Right ventricle myocardium inferior (tissue), 1 donor: ENCODE measurements at places on chromosomes 7 and 10. TPM values are rescaled to one million over a fixed set of nuclear protein-coding genes. Genes with fewer than 3 reads are reported as not detected.

DNA sequence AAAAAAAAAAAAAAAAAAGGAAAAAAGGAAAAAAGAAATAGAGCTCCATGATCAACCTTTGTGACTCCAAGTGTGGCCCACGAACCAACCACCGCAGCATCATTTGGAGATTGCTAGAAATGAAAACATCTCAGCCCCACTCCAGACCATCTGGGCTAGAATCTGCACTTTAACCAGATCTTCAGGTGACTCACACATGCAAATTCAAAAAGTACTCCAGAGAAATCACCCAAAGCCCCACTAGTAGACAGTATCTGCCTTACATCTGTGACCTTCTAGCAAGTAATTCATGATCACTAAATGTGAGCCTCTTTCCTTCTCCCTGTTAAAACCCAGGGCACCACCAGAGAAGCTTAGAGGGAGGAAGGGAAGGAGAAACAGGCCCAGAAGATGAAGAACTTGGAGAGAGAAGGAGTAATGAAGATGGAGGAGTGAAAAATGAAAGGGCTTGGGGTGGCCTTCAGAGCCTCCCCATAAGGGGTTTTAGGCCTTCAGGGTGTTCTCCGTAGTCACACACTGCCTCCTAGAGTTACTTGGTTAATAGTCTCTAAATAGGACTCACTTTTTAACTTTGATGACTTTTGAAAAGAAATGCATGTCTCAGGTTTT is 94.0 kb downstream of the SLC37A3 start:
- DNase-seq, result no peak

Gene OPALIN
- not detected for total RNA-seq

DNA sequence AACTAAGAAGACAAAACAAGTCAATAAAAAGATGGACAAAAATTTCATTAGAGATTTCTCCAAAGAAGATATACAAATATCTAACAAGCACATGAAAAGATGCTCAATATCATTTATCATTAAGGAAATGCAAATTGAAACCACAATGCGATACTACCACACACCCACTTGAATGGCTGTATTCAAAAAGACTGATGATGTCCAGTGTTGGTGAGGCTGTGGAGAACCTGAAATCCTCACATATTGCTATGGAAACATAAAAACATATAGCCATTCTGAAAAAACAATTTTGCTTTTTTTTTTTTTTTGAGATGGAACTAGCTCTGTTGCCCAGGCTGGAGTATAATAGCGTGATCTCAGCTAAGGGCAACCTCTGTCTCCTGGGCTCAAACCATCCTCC is 124.1 kb upstream of the LAMB4 start:
- no peak for DNase-seq

DNA sequence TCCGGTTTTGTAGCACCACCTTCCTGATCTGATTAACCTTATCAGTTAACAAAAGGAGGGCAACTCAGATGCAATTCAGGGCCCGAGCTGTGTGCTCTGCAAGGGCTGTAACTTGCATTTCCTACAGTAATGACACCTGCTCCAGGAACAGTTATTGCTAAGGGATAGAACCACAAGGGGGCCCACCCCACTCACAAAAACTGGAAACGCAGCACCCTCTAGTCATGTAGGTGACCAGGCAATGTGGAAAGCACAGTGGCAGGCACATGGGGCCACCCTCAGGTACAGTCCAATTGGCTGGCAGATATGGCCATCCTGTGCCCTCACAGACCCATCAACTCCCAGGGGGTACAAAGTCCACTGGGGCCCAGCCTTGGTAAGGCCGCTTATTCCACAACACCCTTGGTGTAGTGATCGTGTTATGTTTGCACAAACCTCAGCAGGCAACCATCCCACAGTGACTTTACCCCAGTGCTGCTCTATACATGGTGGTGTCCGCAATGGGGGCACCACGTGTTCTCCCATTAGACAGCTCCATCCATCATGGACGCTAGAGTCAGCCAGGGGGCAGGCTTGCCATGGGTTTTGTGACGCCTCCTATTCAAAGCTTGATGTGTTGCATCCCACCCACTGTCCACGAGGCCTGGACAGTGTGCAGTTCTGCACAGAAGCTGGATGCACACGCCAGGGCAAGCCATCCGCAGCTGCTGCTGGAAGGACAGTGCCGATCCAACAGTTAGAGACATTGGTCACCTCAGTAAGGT is 9.4 kb downstream of the RNF133 start:
- no peak for DNase-seq

- DNase-seq, result no peak
These were observed 42.1 kb upstream of the ANAPC16 start for GRCh38 chr10:72173619-72174296.

Gene ITGA8
- total RNA-seq, result 1.7 TPM

DNA sequence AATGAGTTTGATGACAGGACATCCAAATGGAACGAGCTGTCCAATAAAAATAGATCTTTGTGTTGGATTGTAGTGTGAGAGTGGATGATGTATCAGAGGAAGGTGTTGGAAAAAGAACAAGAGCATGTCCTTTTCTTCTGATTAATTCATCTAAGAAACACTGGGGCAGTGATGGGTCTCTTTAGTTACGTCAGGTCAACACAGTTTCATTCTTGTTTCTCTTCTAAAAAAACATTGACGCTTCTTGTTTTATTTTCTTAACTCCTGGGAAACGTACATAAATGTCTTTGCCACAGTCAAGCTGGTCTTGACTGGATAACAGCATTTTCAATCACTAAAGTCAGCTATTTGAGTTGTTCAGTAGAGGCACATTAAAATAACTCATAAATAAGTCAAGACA is 67.0 kb downstream of the PPP1R9A start:
- no peak for DNase-seq

Gene COL28A1
- 5.6 TPM for total RNA-seq

DNA sequence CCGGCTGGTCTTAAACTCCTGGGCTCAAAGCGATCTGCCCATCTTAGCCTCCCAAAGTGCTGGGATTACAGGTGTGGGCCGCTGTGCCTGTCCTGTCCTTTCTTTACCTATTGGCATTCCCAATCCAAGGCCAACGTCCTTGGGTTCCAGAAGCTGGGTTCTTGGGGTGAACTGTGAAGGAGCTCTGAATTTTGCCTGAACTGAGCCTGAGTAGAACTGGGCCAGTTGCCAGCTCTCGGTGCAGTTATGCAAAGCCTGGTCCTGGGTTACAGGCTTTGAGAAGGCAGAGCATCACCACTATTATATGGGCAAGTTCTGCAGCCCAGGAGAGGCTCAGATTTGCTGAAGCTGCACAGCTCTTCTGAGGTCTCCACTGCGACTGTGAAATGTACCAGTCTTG is 24.6 kb upstream of the SH2D4B start:
- peak; percentile 39 for DNase-seq

DNA sequence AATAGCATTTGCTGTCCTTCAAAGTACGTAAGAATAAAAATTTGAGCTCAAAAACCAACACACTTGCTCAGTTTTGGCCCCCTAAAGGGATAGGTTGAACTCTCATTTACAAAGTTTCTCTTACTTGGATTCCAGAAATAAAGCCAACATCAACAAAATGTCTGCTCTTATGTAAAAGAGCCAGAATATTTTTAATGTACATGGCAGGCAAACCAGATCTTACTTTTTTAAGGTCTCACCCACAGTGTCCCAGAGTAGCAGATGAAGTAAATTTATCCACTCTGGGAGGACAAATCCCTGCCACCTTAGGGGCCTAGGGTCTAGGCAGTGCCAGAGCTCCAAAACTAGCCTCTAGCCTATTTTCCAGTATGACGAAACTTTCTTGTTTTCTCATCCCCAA is 159.6 kb downstream of the SKAP2 start:
- DNase-seq, result no peak

DNA sequence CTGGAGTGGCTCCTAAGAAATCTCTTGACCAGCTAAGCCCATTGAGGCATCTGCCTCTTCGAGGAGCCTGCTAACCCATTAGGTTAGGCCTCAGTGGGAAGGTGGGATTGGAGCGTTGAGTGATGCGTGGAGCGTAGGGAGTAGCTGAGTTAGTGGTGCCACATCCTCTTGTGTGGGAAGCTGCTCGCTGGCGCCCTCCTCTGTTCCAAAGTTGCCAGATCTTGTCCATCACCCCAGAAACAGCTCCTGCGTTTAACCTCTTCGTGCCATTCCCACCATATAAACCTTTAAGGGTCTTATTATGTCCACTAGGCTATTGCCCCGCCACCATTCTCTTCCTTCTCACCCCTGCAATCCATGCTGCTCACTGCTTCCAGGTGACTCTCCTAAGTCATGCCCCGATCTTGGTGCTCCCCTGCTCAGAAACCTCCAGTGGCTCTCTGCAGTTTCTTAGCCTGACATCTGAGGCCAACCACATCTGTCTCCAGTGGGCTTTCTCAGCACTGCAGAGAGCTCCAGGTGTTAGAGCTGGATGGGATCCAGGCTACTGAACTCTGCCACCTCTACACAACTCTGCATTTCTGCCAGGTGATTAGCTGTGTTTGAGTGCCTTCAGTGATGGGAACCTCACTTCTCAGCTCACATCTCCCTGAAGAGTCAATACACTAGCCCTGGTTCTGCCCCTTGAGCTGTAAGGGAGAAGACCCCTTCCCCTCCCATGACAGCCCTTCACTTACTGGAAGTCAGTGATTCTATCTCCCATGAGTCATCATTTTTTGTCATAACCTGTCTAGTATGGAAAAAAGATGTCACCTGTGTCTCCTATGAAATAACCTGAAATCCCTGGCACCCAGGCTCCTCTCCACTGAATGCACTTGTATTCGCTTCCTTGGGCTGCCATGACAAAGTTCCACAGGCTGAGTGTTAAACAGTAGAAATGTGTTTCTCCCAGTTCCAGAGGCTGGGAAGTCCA is 65.0 kb upstream of the FGFR2 start:
- DNase-seq, result no peak

Gene ELMO1
- 13.8 TPM for total RNA-seq

DNA sequence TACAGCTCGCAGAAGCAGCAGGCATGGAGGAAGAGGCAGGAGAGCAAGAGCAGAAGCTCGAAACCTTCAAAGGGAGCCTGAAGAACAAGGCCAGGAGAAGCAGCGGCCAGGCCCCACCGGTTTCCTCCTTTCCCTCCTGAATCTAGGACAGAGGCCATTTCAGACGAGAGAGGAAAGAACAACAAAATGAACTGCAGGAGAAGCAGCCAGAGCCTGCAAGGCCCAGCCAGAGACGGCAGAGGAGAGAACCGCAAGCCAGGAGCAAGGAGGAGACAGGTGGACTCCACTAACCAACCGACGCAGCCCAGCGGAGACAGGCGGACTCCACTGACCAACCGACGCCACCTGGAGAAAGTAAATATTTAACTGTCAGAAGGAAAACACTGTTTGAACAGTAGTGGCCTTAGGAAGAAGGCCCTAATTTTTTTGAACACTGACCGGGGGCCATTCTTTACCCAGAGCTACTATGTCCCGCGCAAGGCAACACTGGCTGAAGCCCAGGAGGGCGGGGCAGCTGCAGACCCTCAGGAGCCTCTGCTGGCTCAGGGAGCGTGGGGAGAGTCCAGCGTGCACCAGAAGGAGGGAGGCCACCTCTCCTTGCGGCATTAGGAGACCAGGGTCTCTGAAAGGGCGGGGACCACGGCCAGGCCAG is 559.2 kb downstream of the PTPRN2 start:
- no peak for DNase-seq

Gene GPC2
- 0.32 TPM for total RNA-seq

- no peak for DNase-seq
These were observed 166.9 kb downstream of the PTPRN2 start for GRCh38 chr7:158420591-158421340.

DNA sequence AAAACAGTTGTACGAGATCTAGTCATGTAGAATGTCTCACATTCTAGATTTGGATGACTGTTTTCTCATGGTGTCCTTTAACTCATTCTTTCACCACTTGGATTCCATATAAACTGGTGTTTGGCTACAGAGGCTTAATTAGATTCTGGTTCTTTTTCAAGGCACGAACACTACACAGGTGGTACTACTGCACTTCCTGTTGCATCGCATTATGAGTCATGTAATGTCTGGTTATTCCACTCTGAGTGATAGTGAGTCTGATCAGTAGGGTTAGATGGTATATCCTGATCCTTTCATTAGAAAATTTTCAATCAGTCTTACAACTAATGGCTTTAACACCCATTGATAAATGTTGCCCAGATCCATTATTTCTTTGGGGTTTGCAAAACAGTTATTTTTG is 11.2 kb upstream of the AKAP9 start:
- DNase-seq, result no peak

DNA sequence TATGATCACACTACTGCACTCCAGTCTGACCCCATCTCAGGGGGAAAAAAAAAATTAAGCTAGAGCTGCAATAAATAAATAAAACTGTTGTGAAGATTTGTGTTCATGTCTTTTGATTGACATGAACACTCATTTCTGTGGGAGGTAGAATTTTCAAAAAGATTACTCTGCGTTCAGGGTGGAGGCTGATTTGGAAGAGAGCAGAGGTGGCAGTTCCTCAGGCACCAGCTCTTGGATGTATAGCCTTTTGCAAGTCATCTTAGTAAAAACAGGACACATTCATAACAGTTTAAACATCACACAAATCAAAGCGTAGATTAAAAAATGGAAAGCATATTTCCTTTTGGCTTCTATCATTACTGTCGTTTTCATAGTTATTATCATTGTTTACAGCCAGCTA is 243.5 kb upstream of the LRGUK start:
- no peak for DNase-seq

Gene CNPY4
- 10.6 TPM for total RNA-seq

Gene SPDYE3
- not detected for total RNA-seq

DNA sequence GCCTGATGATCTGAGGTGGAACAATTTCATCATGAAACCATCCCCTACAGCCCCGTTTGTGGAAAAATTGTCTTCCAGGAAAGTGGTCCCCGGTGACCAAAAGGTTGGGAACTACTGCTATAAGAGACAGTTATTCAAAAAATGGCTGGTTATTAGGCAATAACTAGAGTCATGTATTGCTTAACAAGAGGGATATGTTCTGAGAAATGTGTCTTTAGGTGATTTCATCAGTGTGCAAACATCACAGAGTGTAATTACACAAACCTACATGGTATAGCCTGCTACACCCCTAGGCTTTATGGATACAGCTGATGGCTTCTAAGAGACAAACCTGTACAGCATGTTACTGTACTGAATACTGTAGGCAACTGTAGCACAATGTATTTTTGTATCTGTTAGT is 71.3 kb upstream of the CSTF2T start:
- DNase-seq, result no peak

Gene ADAMTS14
- 0.43 TPM for total RNA-seq

GRCh38 chr7:79454361-79454960 is 994 bp upstream of the MAGI2 start:
- DNase-seq, result no peak
